ENCODE measurements at places on chromosomes 7 and 10. TPM values are rescaled to one million over a fixed set of nuclear protein-coding genes. Genes with fewer than 3 reads are reported as not detected.

HPSE2 gene
- not detected for total RNA-seq

TRIL gene
- total RNA-seq, result 0.03 TPM

ZNF804B gene
- total RNA-seq, result not detected

PILRA gene
- not detected for total RNA-seq

PRKAR2B gene
- total RNA-seq, result 0.44 TPM

DNA sequence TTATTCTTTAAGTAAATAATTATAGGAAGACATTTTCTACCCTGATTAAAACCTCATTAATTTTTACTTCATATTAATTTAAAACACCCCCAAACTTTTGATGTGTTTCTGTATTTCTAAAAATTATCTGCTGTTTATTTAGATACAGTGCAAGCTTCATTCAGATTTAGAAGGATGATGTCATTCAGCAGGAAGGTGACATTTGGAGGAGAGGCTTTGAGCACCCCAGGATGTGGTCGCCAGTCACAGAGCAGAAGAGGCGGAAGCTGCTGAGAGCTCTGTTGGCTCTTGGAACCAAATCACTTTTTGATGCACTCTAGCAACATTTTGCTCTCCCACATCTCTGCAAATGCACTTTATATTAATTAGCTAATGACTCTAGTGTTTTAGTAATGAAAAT lies 233.9 kb upstream of the CACNA2D1 start:
- DNase-seq, result peak; percentile 27

DNA sequence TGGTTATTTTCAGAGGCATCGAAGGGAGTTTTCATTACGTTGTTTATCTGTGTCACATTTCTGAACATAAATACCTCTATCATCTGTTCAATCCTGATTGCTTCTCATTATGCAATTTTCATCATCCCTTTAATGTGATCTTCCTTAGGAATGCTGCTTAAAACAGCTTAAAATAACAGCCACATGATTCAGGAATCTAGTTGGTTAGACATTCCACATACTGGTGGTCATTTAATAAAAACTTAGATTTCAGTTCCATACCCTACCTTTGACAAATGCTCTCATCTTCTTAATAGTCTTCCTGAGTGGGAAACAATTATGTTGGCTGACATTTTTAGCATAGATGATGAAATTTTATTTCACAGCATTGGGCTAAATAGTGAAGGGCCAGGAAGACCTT lies 191.3 kb upstream of the CDCA7L start:
- no peak for DNase-seq

GRCh38 chr7:12949060-12949931 lies 261.9 kb downstream of the ARL4A start:
- DNase-seq, result no peak

- DNase-seq, result peak; percentile 72
Measured at GRCh38 chr10:104300002-104300735, 31.2 kb downstream of the GSTO2 start.

DNA sequence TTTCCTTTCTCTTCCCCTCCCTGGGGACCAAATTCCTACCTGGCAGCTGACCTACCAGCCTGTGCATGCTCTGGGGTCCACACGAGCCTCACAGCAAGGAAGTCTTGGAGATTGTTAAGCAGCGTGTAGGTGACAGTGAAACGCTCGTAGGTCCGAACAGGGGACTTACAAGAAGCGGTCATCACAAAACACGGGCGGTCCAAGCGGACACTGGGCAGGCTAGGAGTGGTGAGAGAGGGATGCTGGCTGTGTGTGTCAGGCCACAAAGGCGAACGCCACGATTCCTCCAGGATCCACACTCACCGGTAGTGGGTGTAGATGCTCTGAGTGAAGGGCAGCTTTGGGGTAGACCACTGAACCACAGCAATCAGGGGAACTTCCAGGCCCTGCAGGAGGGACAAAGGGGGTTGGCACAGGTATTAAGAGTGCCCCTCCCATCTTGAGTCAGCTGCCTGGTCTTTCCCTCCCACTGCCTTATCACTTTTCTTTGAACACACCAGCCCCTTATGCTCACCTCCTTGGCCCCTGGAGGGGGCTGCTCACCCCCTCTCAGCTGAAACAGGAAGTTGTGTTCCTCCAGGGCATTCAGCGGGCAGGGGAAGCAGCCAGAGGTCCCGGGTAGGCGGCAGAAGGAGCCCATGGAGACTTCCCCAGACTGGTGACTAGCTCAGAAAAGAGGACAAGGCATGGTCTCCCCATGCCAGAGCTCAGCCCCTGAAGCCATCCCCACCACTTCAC lies 2.0 kb downstream of the TRAPPC14 start:
- DNase-seq, result no peak

GRCh38 chr10:22683140-22683389 lies 31.3 kb downstream of the PIP4K2A start:
- no peak for DNase-seq

DNA sequence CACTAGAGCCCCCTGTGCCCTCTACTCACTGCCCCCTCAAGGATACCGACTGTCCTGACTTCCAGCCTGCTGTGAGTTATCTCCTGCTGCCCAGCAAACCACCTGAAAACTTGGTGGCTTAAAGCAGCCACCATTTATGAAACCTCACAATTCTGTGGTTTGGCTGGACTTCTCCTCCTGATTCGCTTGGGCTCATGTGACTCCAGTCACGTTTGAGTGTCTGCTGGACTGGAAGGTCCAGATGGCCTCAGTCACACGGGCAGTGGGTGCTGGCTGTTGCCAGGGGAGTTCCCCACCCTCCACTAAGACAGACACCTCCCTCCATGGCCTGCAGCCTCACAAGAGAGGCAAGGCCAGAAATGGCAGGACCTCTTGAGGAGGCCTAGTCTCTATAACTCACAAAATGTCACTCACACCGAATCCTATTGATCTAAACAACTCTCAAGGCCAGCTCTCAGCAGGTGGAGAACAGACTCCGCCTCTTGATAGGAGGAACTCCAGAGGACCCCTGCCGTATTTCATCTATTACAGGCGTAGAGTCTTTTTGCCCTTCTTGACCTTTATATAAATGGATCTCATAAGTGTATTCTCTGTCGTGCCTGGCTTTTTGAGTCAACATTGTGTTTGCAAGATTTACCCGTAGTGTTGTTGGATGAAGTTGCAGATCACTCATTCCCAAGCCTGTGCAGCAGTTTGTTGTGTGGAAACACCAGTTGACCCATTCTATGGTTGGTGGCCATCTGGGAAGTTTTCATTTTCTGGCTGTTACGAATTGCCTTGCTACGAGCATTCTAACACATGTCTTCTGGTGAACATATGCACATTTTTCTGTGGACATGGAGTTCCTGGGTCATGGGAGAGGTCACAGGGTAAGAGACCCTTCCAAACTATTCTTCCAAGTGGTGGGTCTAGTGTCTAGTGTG lies 48.3 kb downstream of the ZMIZ1 start:
- peak; percentile 63 for DNase-seq

DNA sequence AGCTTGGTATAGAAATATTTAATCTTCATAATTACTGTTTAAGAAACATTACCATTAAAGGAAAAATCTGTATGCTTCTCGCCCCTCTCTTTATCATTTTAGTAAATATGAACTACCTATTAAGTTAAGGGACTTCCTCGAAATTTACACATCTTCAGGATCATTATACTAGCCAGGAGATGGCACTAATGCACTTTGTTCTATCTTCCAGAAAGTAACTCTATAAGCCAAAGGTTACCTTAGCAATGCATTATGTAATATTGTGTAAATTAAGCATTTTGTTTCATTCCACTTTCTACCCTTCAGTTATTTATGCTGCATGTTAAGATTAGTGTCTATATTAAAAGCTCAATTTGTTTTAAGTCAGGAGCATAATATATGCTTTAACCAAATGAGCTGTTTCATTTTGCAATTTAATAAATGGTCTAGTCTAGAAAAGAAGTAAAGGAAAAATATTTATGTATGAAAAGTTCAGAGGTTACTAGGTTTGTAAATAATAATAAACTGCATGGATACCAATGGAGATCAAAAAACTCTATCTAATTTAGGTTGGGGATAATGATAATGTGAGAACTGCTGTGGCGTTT lies 128.5 kb downstream of the ANKRD7 start:
- no peak for DNase-seq

DNA sequence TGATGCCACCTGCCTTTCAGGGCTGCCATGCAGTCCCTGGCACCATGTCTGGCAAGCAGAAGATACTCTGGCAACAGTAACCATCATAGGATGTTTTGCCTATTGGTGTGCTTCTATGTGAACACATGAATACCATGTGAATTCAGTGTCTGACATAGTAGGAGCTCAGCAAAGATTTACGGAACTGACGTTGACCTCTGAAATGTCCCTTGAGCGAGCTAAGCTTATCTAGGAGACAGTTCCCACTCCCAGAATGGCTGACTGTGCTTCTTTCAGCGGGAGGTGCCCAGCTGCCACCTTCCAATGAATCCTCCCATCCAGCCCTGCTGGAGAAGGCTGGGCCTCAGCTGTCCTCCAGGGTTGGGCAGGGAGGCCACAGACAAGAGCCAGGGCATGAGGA lies 71.2 kb upstream of the LRRC18 start:
- no peak for DNase-seq

- DNase-seq, result no peak
Measured at GRCh38 chr10:61438141-61438988, 14.8 kb downstream of the TMEM26 start.

- no peak for DNase-seq
Measured at GRCh38 chr7:115914951-115915350, 115.6 kb downstream of the TFEC start.

Measured in MG63 (cell line).